LoVo (cell line): ENCODE measurements at places on chromosomes 5 and 9.

- DNase-seq = no peak
Measured at GRCh38 chr5:180641566-180641900, 7.9 kb downstream of the FLT4 start.

GRCh38 chr5:65651144-65651543, 26.3 kb downstream of the SHLD3 start:
- DNase-seq = no peak

DNA sequence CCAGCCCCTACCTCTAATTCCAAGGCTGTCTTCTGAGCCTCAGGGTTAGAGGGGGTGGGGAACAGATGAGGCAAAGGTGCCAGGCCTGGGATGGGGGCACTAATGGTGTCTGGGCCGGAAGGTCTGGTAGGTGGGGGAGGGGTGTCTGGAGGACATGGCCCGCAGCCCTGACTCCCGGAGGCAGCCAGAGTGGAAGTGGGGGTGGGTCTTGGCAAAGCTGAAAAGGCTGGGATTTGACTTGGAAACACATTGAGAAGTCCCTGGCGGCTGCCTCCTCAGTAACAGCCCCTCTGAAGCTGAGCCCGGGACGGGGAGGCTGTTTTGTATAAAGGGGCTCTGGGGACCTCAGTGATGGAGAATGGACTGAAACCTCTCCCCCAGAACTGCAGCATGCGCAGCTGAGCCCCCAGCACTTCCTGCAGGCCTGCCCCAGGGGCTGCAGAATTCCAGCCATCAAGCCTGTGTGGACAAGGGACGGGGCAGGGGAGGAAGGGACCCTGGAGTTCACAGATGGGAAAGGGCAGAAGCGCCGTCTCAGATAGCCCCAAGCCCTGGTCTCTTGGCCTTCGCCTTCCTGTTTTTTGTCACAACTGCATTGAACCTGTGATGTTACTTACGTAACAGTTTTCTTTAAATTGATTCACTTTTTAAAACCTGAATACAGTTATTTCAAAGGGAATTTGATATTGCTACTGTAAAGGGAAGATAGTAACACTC, 49.3 kb upstream of the SYNPO start:
- DNase-seq = no peak

GRCh38 chr9:90702441-90702955, 59.9 kb upstream of the DIRAS2 start:
- no peak for DNase-seq

- DNase-seq = no peak
Measured at GRCh38 chr5:108371263-108371662, 10.6 kb downstream of the FBXL17 start.

- DNase-seq = no peak
Measured at GRCh38 chr5:95841914-95842812, 19.6 kb upstream of the GLRX start.

- DNase-seq = no peak
Measured at GRCh38 chr9:137666955-137667670, 48.3 kb downstream of the EHMT1 start.
